NCI-H2081 treated with DMSO at 0.1 percent for 48 hours (cell line): ENCODE measurements at places on chromosomes 2 and 18.

GRCh38 chr2:102018823-102019445 is 27.2 kb downstream of the IL1R2 start:
- no peak for DNase-seq

DNA sequence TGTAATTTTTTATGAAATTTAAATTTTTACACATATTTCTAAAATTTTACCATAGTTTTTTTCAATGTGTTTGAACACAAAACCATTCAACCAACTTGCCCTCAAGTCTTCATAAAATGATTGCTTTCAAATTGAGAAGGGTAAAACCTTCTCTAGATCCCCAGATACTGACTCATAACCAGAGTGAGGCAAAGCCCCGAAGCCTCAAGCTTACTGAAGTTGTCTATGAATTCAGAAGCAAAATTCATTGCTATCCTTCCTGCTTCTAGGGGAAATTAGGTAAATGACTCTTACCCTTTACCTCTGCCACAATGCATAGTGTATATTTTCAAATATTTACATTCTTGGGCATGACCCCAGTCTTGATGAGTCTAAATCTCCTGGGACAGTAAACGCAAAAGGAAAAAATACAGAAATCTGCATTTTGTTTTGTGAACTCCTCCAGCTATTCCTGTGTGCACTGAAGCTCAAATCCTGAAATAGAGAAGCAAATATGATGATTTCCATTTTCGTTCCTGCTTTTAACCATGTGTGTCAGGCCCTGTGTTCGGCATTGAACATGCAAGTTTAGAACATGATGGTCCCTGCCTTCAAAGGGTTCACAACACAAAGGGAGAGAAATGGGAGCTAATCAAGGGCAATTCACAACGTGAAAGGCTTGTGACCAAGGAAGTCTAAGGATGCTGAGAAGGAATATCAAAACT is 246.3 kb downstream of the SUCLG1 start:
- DNase-seq = no peak

DNA sequence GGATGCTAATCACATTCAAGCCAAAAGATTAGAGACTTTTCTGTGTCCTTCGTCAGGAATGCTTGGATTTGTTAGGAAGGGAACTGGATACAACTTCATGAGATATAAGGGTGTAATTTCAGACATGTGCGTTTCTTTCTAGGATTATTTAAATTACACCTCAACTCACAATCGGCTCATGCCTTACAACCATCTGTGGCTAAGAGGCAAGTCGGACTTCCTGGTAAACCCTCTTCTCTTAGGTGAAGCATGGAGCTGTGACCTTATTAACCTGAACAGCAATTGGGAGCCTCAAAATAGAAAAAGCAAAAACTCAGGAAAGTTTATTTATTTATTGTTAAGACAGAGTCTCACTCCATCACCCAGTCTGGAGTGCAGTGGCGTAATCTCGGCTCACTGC is 61.8 kb downstream of the SEMA4F start:
- no peak for DNase-seq

DNA sequence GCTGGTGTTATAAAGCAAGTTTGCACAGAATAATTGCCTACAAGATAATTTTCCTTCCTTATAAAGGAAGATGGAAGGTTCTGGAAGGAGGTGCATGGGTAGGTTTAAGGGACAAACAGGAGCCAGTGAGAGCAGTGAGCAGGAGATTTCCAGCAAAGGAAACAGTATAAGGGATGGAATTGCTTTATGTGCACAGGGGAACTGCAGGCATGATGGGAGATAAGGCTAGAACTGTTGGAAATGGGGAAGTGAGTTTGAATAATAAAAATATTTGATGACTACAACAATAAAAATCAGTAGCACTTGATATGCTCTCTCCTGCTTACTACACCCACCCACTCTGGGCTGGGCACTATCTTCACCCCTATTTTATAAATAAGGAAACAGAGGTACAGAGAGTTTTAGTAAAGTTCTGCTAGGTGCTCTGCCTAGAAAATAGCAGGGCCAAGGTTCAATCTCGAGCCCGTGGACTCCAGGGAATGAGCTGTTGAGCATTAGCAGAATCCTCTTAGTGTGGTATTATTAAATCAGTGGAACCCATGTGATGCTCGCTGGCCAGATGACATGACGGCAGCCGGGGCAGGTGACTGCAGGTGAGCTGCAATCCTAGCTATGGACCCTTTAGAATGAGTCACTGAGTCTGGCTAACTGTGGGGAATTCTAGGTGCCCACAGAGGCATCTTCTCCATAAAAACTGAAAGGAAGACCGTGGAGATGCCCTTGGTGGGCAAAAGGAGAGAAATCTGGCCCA is 302.5 kb downstream of the PIEZO2 start:
- DNase-seq = no peak

DNA sequence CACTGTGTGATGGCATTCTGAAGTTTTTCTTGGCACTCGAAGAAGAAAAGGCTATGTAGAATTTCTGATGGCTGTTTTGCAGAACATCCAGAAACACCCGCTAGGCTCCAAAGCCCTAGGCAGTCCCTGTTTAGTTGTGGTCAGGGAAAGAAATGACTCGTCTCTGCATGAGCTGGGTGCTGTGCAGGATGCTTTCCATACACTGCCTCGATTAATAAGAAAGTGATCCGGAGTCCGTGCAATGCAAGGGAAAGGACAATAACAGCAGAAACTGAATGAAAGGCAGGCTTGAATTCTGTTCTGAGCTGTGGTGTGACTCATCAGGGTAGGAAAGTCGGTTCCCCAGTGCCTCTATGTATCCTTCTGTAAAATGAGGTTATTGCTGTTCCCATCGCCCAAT is 18.7 kb downstream of the MAPRE3 start:
- no peak for DNase-seq

- peak; percentile 15 for DNase-seq
Measured at GRCh38 chr18:8389391-8390340, 219.6 kb upstream of the RAB12 start.

DNA sequence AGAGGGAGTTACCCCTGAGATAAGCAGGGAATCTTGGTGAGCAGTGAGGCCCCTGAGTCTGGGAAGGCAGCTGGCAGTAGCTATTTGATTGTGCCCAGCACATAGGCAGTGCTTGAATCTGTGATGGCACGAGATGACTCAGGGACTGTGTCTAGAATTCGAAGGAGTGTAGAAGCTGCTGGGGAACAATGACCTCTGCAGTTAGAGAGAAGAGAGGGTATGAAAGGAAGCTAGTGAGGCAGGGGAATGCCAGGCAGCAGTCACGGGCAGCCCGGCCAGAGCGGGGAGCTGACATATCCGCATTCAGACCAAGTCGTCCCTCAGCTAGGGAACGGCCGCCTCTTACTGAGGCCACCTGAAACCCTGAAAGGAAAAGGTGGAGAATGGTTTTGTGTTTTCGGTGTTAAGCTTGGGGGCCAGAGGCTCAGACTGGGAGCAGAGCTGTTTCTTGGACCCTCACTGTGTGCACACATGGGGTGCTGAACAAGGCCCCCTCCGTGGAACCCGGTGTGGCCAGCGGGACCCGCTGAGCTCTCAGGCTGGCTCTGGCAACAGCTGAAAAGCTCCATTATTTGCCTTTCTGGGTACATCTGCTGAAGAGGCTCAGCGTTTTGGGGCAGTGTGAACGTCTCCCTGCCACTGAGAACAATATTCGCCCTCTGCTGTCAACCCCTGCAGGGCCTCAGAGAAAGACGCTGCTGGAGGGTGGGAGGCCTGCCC is 32.9 kb downstream of the ARHGEF4 start:
- DNase-seq = no peak

DNA sequence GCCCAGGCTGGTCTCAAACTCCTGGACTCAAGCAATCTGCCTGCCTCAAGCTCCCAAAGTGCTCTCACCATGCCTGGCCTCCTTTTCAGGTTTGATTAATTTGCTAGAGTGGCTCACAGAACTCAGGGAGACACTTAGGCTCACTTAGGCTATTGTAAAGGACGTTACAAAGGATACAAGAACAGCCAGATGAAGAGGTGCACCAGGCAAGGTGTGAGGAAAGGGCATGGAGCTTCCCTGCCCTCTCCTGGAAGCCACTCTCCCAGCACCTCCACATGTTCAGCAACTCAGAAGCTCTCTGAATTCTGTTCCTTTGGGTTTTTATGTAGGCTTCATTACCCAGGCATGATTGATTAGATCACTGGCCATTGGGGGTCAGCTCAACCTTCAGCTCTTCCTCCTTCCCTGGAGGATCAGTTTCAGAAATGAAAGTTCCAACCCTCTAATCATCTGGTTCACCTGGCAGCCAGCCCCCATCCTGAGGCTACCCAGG is 78.7 kb upstream of the RGPD5 start:
- DNase-seq = no peak

- DNase-seq = no peak
Measured at GRCh38 chr18:47929681-47930198, 719 bp downstream of the SMAD2 start.

DNA sequence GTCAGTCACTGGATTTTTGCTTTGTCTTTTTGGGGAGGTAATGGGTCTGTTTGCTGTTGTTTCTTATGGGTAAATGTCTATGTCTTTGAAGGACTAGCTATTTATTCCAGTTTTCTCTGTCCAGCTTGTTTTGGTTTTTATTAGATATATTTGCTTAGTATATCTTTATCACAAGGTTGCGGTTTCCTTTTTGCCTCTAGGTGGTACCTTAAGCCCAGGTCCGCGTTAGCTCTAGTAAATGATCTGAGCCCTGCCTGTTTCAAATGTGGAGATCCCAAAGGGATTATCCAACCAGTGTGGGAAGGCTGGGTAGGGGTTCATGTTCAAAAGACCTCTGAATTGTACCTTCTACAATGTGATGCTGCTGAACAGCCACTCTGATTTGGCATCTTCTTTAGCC is 114.5 kb downstream of the MYO3B start:
- no peak for DNase-seq

- no peak for DNase-seq
Measured at GRCh38 chr18:26960911-26961310, 95.4 kb upstream of the AQP4 start.

DNA sequence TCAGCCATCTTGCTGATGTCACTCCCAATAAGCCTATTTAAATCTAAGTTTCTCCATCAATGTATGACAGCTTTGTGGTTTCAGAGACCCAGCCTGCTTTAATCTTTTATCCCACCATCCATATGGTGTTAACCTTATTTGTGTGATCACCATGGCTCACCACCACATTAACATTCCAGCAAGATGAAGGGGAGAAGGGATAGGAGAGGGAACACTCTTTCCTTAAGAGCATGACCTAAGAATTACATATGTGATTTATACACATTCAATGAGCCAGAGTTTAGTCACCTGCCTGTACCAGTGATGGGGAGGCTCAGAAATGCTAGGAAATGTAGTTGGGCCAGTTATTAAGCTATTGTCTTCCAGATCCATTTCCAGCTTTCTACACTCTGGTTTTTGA is 44.5 kb upstream of the CHN1 start:
- DNase-seq = no peak

- no peak for DNase-seq
Measured at GRCh38 chr18:79819968-79820351, 22.2 kb downstream of the KCNG2 start.

GRCh38 chr18:52499016-52499415 is 159.0 kb downstream of the DCC start:
- DNase-seq = no peak

DNA sequence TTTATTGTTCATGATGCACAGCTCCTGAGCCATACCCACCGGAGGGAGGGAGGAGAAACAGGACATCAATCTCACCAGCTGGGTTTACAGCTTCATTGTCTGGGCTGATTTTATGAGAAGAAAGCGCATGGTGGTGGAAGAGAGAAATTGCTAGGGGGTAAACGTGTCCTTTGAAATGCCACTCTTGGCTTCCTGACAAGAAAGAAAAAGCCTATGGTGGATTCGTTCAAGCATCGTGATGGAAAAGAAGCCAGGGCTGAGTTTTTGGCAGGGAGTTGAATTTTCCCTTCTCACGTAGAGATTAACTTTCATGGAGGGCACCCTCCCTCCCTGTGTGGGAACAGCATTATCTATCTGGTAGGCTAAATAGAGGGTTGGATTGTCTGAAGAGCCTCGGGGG is 502.0 kb downstream of the SLC4A3 start:
- no peak for DNase-seq

- no peak for DNase-seq
Measured at GRCh38 chr2:233413559-233414272, 59.4 kb downstream of the DGKD start.
